ENCODE measurements at places on chromosomes 6 and 20.

DNA sequence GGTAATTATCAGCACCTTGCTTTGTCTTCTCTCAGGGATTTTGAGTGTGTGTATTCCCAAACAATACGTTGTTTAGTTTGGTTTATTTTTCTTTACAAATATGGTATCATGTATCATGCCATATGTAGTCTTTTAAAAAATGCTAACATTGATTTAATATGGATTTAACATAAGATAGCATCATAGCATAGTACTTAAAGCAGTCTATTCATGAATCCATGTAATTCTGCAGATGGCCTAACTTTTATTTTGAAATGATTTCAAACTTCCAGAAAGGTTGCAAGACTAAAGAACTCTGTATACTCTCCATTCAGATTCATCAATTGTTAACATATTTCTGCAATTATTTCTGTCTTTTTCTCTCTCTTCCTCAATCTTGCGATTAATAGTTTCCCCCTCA, 7.9 kb downstream of the ZDHHC14 start:
- no peak for DNase-seq

- no peak for DNase-seq
Observed at GRCh38 chr20:57482148-57482547, 42.8 kb downstream of the CTCFL start.

GRCh38 chr6:145275019-145275418, 460.3 kb downstream of the EPM2A start:
- no peak for DNase-seq

DNA sequence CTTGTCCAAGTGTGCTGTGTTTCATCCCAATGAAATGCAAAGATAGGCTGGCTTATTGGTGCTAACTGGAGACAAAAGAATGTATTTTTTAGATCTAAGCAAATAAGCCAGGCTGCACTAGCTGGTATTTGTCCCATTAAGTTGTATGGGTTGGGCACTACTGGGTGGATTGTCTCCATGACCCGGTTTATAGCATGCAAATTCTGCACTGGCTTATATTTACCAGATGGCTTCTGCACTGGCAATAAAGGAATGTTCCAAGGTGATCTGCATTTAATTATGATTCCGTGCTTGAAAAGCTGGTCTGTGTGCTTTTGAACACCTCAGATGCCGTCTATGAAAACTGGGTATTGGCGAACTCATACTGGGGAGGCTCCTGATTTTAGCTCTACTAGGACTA, 61.4 kb upstream of the MOCS1 start:
- no peak for DNase-seq

DNA sequence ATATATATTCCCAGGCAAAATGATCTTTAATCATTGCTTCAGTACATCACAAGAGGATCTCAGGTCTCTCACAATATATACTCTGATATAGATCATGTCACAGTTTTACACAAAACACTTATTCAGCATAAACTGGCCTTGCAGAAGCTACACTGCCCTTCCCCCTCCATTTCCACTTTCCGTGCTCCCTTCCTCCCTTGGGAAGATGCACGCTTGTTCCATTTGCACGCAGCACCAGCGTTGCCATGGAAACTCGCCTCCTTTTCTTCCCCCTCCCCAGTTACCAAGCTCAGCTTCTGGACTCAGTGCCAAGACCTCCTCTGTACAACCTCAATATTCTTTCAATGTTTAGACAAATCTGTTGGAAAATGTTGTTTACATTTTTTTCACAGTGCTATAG, 154.6 kb downstream of the RFPL4B start:
- DNase-seq, result peak; percentile 68

DNA sequence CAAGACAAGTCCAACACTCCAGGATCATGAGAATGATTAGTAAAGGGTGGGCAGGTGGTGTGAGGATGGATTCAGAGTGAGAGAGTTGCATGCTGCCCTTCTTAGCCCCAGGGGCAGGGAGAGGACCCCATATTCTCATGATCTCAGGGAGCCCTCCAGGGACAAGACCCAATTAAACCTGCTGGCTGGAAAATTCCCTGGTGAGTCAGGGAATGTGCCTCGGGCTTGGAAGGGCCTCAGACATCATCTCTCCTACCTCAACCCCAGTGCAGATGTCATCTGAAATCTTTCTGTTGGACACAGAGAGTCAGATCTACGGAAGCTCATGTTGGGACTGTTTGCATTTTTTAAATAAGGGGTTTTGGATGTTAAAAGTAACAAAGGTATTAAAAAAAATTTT, 9.2 kb upstream of the SIRPD start:
- no peak for DNase-seq

GRCh38 chr6:15773806-15774410, 111.1 kb upstream of the DTNBP1 start:
- DNase-seq, result no peak

- no peak for DNase-seq
Observed at GRCh38 chr6:3270258-3270657, 11.5 kb downstream of the PSMG4 start.

DNA sequence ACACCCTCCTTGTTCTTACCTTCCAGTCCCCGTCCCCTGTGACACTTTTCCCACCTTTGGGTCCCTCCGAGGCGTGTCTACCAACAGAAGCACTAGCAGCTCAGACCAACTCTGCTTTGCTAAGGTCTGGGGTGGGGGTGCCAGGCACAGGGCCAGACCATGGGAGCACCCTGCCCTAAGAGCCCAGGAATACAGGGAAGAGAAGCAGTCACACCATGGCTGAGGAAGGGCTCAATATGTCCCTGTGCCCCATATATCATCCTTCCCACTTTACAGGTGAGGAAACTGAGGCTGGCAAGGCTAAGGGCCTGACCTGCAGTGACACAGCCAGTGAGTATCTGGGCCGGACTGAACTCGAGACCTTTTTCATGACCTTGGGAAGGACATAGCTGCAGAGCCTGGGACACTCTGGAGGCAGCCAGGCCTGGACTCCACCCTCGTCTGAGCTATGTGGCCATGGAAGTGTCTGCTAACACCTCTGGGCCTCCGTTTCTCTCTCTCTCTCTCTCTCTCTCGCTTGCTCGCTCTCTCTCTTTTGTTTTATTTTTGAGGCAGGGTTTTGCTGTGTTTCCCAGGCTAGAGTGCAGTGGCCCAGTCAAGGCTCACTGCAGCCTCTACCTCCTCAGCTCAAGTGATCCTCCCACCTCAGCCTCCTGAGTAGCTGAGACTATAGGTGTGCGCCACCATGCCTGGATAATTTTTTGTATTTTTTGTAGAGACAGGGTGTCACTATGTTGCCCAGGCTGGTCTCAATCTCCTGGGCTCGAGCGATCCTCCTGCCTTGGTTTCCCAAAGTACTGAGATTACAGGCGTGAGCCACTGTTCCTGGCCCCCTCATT, 156.7 kb downstream of the GRM4 start:
- DNase-seq, result no peak

GRCh38 chr6:131163886-131164285, 28.6 kb downstream of the AKAP7 start:
- DNase-seq, result no peak

- DNase-seq, result no peak
Observed at GRCh38 chr6:163906006-163906710, 491.6 kb downstream of the QKI start.

DNA sequence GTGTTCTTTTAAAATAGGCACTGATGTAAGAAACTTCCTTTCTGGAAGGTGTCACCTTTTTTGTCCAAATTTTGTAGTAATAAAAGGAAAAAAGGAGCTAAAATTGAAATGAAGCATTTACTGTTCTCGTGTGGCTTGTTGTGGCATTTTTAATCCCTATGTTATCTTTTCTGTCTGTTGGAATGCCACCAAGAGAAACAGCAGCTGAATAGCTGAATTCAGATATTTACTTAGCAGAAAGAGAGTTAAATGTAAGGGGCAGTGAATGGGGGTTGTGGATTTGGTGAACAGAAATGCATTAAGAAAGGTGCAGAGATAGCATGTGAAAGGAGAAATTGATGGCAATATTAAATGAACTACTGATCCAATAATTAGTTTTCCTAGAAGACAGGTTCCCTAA, 573.6 kb upstream of the EPHA7 start:
- no peak for DNase-seq

DNA sequence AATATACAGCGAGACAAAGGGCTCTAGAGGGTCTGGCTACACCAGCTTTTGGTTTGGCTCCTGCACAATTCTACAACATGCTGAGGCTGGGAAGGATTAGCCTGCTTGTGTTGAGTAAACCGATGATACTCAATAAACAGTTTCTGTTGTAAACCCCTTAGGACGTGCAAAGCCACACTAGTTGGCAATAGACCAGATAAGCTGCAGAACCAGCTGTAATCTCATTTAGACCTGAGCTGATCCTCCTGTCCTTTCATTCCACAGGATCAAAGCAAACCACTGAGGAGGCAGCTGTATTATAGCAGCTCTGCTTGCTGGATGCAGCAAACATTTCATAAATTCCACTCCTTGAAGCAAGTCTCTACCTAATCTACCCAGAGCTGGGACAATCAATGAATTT, 79.7 kb downstream of the MMS22L start:
- no peak for DNase-seq

DNA sequence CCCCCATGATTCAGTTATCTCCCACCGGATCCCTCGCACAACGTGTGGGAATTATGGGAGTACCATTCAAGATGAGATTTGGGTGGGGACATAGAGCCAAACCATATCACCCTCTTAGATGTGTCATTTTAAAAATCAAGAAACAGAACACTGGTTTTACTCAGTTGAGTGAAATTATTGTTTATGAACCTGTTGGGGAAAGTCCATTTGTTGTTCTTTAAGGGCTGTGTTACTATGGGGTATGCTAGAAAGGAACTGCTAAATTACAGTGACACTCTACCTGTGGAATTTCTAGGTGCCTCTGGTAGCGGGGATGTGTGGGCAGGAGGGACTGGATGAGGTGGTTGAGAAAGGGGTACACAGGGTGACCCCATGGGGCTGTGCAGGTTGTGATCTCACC, 28.9 kb downstream of the STX11 start:
- no peak for DNase-seq

DNA sequence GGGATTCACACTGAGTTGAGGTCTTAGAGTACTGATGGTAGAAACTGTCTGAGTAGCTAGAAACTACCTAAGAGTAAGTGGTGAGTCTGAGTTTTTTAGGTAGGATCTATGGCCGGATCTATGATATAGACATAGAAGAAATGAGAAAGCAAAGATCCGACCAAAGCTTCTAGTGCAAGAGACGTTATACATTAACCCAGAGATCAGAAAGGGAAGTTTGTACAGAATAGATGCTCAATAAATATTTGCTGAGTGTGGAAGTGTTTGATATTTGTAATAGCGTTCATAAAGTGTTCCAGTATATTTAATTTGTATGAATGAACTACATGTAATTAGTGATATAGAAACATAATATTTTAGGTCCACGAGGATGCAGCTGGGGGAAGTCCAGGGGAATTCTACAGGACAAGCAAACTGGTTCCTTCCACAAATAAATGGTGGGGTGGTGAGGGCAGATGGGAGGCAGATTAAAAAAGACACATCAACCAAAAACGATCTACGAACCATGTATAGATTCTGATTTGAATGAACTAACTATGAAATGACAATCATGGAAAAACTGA, 31.9 kb upstream of the JARID2 start:
- DNase-seq, result no peak

GRCh38 chr20:1879934-1880333, 15.3 kb upstream of the SIRPA start:
- DNase-seq, result no peak

GRCh38 chr20:19976595-19977372, 40.4 kb upstream of the NAA20 start:
- no peak for DNase-seq

- DNase-seq, result no peak
Observed at GRCh38 chr20:62812907-62813200, 4.0 kb upstream of the COL9A3 start.

- DNase-seq, result no peak
Observed at GRCh38 chr20:59823491-59824259, 109.8 kb downstream of the SYCP2 start.

DNA sequence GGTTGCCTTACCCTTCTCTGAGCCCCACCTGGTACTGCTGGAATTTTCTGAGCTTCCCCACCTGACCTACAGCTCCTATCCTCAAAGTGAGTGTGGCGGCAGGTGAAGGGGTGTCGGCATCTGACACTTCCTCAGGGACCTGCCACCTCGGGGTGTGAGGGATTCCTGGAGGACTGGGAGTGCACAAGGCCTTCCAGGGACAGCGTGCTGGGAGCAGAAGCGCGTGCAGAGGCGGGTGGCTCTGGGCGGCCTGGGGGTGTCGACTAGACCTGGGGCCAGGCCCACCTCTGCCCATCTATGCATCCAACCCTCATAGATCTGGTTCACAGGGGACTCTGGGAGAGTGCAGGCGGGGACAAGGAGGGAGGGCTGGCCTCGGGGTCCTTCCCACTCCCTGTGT, 7.8 kb downstream of the DLGAP4 start:
- no peak for DNase-seq

GRCh38 chr20:45095805-45096238, 5.1 kb downstream of the KCNS1 start:
- no peak for DNase-seq

DNA sequence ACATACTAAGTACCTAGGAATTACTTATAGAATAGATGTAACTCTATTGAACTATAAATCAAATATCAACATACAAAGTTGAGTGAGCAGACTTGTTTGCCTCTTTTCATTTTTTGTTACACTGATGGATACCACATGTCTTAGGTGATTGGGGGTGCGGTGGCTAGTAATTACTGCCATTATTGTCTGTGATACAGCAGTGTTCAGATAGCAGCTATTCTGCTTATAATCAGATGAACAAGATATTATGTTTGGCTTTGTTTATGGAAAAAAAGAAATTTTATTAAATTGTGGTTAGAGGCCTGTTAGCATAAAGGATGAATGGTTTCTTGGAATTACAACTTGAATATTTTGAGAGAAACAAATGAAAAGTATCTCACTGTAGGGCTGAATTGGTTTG, 55.9 kb downstream of the KCNQ5 start:
- DNase-seq, result no peak

DNA sequence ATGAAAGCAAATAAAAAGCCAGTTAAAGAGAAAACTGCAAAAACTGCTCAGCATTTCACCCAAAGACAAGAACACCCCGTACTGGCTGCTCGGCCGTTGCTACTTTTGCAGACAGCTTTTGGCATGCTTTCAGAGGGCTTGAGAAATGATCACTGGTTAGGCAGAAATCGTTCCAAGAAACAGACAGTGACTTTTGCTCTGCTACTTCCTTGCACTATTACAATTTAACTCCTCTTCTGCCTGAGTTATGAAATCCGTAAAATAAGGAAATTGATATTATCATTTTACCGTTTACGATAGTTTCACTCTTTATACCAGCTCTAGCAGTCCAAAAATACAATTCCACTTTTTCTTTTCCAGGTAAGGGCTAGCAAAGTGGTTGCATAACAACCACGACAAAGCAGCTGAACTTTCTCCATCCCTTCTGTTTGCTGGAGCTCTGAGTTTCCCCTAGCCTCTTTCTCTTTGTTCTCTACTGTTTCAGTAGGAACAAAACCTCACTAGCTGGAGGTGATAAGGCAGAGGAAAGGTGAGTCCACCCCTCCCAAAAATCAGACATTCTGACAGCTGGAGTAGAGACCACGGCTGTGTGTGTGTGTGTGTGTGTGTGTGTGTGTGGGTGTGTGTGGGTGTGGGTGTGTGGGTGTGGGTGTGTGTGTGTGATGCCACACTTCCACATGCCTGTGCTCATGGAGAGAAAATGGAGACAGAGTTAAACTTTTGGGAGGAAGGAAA, 191.8 kb upstream of the RREB1 start:
- no peak for DNase-seq

- DNase-seq, result no peak
Observed at GRCh38 chr6:93786474-93787330, 367.3 kb upstream of the EPHA7 start.

All from NCI-H1436 treated with DMSO at 0.1 percent for 48 hours (cell line).